GM20000 (cell line): ENCODE measurements at places on chromosomes 1 and 21.

GRCh38 chr1:76109404-76109803 is 34.9 kb downstream of the ST6GALNAC3 start:
- DNase-seq, result no peak

DNA sequence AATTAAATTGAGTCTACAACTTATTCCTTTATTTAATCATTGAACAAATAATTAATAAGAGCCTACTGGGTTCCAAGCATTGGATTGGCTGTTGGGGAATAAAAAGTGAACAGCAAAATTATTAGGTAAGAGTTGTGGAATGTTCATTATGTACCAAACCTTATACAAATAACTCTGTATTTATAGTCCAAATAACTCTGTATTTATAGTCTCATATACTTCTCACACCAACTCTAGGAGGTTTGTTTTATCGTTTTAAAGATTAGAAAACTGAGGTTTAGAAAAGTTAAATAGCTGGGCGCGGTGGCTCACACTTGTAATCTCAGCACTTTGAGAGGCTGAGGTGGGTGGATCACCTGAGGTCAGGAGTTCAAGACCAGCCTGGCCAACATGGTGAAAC is 40.6 kb downstream of the RGS2 start:
- no peak for DNase-seq

DNA sequence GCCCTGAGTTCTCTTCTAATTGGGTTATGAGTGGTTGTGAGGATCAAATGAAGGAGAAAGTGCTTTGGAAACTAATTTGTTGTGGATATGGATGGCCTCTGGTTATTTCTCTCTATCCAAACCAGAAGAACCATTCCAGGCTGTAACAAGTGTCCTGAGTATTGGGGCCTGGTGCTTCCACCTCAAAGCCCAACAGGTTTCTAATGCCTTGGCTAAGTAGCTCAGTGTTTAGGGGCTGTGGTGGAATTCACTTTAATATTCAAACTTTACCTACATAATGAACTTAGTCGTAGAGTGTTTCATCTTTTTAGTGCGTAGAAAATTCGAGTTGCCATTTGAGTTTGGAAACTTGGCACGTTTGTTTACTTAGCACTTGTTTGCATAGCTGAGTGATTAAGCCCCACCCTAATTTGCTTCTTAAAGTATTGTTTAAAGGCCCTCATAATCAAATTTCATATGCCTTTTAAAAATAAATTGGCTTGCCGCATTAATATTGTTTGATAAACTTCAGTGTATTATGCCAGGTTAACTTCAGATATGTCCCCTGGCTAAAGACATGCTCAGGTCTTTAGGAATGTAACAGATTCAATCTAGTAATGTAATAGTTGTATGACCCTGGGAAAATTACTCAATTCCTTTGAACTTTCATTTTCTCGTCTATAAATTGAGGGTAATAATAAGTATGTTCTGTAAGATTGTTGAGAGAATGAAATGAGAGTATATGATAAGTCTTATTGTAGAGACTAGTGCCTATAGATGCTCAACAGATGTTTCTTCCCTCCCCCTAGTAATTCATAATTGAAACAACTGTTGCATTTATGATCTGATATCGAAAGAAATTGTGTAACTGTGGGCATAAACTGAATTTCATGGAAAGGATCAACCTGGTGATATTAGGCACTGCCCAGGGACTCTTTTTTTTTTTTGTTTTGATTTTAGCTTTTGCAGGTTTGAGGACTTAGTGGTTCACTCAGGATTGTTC is 1.6 kb downstream of the AGO4 start:
- DNase-seq, result no peak

- peak; percentile 20 for DNase-seq
Observed at GRCh38 chr21:14523234-14523633, 22.9 kb downstream of the SAMSN1 start.
